ENCODE measurements at places on chromosomes 16 and 17.

DNA sequence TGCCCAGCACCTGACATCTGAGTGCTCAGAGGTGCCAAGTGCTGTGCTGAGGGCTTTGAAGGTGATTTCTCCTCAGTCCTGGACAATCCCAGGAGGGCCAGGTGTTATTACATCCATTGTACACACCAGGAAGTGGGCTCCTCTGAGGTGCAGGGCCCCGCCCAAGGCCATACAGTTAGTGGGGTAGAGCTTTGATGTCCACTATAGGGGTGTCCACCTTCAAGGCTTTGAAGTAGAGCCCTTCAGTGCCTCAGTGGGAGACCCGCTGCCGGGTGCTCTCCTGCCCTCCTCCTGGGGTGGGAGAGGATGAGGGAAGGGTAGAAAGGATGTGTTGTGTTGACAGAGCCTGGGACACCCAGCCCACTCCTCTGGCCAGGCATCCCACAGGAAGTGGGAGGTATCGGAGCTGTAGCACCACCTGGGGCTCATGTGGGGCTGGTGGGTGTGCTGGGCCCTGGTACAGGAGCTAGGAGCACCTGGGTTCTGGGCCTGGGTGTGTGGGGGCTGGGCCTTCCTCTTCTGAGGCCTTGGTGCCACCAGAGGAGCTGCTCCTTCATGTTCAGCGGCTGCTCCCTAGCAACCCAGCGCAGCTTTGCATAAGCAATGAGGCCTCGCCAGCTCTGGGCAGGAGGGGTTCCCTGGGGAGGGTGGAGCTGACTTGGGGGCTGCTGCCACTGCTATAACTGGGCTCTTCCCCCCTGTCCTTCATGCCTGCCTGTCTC, 7.4 kb downstream of the LASP1 start:
- no peak for DNase-seq

DNA sequence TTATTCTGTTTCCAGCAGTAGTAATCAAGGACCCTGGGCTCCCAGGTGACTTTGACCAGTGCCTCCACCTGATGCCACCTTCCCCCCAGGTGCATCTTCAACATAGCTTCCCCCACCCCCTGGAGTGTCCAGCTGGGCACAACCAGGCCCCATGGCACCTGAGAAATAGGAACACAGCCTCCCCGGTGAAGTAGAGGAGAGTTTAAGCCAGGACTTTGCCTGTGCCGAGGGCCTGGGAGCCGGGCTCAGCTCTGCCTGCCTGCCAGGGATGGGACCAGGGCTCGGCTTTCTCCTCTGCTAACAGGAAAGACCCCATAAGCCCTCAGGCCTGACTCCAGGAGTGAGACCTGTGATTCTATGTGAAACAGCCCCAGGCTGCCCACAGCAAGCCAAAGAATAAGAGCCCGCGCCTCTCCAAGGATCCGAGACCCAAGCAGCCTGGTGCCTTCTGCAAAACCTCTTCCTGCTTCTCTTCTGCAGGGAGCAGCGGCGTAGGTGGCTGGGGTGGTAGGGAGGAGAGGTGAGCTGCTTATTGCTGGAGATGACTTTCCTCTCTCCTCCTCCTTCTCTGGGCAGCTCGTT, 16.4 kb upstream of the RBFOX3 start:
- no peak for DNase-seq

- DNase-seq, result no peak
Observed at GRCh38 chr17:77544347-77545110, 403.8 kb downstream of the SEC14L1 start.

DNA sequence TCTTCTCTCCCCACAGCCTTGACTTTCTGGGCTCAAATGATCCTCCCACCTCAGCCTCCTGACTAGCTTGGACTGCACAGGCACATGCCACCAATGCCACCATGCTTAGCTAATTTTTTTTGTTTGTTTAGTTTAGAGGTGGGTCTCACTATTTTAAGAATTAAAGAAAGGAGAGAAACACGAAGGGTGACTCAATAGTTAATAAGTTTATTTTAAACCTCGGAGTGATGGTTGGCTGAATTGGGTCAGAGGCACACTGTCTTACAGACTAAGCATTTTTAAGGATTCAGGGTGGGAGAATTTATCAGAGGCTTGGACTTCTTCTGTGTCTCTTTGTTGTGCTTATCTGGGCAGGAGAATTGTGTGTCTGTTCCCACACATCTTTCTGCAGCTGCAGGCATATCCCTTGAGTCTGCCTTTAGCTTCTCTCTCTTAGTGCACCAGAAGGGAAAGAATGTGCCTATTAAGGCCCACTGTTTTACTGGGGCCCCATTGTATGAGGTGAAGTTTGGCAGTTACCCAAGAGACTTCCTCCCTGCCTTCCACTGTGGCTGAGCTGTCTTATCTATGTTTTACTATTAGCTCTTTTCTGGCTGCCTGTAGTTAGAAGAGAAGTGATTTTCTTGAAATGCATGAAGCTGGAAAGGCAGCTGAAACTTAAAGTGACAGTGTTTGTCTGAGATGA, 2172.0 kb downstream of the TP53TG3F start:
- no peak for DNase-seq

GRCh38 chr17:58273453-58274104, 7.2 kb downstream of the MPO start:
- no peak for DNase-seq

GRCh38 chr17:76353004-76353598, 615 bp downstream of the PRPSAP1 start:
- peak; percentile 39 for DNase-seq

DNA sequence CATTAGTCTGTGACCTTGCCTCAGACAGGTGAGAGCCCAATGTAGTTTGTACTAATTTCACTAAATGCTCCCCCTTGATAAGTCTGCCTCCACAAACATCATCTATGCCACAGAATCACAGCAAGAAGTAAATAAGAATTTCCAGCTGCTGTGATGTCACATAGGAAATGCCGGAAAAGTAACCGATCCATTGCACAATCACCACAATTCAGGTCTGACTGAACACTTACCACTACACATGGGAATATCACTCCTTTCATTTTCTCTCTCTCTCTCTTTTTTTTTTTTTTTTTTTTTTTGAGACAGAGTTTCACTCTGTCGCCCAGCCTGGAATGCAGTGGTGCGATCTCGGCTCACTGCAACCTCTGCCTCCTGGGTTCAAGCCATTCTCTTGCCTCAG, 79.0 kb upstream of the CDH11 start:
- DNase-seq, result no peak

- no peak for DNase-seq
Observed at GRCh38 chr16:2816751-2817339, at the start of gene PRSS21. PRSS21 (plus strand) TSS chr16:2817237; CDS start chr16:2817269, 32 bp downstream.

GRCh38 chr17:30300818-30301217, 9.1 kb upstream of the BLMH start:
- DNase-seq, result no peak

DNA sequence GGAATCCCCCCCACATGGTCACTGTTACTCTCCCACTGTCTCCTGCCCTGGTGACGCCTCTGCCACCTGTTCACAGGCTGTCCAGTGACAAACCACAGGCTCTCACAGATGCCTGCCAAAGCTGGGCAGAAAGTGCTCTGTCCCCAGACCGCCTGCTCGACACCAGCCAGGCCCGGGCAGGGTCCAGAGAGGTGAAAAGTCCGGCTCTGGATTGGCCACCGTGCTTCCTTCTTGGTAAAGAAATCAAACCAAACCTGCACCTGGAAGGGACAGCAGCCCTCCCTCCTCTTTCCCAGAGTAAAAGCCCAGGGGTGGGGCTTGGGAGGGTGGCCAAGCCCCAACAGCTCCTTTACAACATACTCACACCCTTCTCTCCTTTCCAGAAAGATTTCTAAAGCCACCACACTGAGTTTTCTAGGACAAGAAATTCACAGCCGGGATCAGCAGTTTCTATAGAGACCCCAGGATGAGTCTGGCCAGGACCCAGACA, 6.2 kb downstream of the PCGF2 start:
- peak; percentile 76 for DNase-seq

GRCh38 chr17:47701608-47702007, 7.6 kb downstream of the TBKBP1 start:
- DNase-seq, result no peak

GRCh38 chr17:41651625-41652460, 27.5 kb upstream of the KRT17 start:
- DNase-seq, result peak; percentile 92

DNA sequence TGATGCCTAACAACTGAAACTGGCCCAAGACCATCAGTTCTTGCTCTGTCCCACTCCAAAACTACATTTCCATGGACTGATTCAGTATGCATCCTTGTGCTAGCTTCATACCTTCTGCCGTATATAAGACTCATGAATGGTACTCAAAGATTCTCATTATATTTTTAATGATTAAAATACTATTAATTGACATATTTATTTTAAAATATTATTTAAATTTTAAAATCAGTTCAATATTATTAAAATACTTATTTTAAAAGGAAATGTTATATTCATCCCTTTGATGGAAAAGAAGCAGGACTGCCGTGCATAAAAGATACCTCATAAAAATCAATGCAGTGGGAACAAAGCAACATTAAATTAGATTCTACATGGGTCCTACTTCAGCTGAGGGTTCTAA, 153.4 kb downstream of the AXIN2 start:
- no peak for DNase-seq

GRCh38 chr16:28865722-28866453, 2.2 kb downstream of the SH2B1 start:
- no peak for DNase-seq

DNA sequence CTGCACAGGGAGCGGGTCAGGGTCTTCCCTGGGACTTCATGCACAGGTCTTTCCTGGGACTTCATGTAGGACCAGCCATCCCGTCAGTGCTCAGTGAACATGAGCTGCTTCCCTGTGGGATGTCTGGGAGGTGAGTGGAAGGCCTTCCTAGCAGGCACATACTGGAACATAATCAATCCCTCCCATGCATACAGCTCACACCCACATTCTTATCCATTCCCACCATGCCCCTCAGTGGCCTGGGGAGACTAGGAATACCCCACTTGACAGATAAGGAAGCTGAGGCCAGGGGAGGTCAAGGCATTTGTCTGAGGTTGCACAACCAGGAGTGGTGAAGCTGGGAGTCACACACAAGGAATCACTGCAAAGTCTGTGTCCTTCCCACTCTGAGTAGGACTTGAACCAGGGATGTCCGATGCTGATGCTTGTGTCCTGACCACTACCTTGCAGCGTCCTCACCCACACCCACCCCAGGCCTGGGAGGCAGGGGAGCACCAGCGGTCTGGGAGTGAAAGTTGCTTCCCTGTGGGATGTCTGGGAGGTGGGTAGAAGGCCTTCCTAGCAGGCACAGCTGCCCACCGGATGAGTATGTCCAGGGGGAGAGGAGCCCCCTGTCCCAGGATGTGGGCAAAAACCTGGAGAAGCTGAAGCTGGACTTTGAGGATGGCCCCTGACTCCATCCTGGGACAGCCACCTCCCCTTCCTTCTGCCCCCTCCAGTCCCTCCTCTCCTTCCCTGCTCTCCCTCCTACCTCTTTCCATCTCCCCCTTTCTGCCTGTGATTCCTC, 1.0 kb upstream of the NLRC5 start:
- DNase-seq, result no peak

DNA sequence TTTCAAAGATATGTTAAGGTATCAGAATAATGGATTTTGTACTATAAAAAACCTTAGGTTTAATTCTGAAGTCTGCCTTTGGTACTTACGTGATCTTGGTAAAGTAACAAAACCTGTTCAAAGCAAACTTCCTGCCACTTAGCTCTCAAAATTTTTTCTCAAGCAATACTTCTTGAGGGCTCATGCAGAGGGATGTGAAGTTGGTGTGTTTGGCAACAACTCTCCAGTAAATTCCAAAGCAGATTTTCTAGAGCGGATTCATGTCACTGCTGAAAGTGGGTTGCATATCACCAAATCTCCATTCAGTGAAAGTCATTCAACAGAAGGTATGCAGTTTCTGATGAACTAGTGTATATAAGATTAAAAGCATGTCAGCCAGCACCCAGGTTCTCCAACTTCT, 856.7 kb downstream of the CDH8 start:
- peak; percentile 5 for DNase-seq

DNA sequence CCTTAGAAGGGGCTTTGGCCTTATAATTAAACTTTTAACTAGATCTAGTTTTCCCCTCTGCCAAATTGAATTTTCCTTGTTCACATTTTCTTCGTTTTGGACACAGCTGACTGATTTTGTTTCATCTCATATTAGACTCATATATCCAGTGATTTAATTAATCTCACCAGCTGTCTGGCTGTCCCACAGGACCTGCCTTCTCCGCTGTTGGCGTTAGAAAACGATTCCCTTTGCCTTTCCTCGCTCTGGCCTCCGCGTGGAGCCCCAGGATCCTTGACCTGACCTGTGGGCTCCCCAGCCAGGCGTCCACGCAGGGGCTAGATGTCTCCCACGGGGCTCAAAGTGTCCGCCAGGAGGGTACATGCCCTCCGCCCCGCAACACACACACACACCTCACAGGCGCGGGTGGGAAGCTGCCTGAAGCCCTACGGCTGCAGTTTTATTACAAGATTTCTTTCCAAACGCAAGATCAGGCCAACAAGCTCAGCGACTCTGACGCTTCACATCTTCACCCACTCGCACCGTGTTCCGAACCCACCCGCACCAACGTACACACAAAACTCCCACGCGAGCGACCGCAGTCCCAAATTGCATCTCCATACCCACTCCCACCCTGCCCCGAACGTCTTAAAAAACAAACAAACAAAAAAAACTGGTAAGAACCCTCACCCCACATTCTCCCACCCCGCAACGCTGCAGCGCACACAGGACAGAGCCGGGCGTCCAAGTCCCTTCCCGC, 1.1 kb downstream of the RPRML start:
- no peak for DNase-seq

GRCh38 chr17:47192554-47192953, 3.5 kb upstream of the CDC27 start:
- no peak for DNase-seq

DNA sequence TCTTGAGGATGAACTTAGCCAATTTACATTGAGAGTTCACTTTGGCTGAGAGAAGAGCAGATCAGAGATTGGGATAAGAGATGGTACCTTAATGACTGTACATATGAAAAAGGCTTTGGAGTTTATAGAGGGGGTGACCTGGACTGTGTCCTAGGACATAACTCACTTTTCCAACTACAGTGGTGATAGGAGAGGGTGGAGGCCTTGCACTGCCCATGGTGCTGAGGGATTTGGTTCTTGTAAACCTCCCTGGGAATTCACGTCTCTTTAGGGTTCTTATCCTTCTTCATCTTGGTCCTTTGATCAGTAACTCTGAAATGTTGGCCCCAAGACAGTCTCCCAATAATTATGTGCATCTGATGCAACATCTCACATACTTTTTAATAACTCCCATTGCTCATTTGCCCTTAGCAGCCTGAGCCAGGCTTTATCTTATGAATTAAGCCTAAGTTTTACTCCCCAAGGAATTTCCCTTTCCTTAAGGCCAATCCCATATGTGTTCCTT, at the start of gene OR4D1:
Gene OR4D1, plus strand, starts transcription at position 455 of the 505 bp plus-strand sequence. CDS start 6,770 bp downstream, outside the sequence.
- no peak for DNase-seq

- DNase-seq, result no peak
Observed at GRCh38 chr17:64354824-64355535, 35.7 kb downstream of the PECAM1 start.

Measured in thyroid gland (tissue), 4 donors.